Midbrain (tissue), 1 donor: ENCODE measurements at places on chromosomes 6 and 20.
A peak's percentile ranks its signal among the peaks of the same experiment; 100 is the strongest.

GRCh38 chr6:30184417-30185031 is 21.2 kb downstream of the TRIM15 start:
- DNase-seq = no peak

DNA sequence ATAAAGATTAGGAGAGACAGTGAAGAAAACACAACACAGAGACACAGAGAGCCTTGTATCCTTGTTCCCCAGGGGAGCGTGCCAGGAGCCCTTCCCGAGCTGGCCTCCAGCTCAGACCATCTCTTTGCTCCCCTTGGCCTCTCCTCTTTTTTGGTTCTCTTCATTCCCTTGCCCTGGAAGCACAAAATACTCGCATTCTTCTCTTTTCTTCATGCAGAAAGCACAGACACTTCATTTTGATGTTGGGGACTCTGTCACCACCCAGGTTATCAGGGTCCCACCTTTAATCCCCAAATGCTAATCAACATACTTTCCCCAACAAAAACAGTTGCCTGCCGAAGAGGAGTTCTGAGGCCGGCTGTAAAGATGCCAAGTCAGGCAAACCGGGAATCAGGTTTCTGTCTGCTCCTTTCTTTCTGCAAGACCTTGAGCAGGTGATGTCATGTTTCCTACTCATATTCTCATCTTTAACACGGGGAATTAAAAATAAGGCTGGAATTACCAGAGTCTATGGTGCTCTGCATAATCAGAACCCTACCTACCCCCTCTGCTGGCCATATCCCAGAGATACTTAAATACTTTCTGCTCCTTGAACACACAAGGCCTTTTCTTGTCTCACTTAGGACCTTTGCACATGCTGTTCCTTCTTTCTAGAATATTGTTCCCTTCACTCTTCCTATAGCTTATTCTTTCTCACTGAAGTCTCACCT is 21.7 kb downstream of the TGM6 start:
- DNase-seq = no peak

GRCh38 chr6:89873721-89874120 is 20.5 kb upstream of the GJA10 start:
- DNase-seq = no peak

DNA sequence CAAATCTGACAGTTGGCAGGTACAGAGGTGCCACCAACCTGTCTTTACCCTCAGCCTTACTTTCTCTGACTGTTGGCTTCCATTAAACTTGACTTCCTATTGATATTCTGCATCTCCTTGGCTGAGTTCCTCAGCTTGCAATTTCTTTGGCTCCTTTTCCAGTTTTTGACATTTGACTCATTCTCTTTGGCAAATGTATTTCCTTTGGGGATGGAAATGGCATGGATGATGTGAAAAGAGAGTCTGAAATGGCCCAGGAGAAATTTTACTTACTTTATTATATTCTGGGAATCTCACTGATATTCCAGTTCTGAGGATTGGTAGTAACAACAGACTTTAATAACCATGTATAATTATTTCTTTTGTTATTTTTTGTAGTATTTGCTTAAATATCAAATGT is 255.2 kb downstream of the CD109 start:
- DNase-seq = no peak

GRCh38 chr6:18279422-18279821 is 15.1 kb upstream of the DEK start:
- DNase-seq = no peak

GRCh38 chr6:139496654-139497344 is 122.4 kb upstream of the CITED2 start:
- no peak for DNase-seq

DNA sequence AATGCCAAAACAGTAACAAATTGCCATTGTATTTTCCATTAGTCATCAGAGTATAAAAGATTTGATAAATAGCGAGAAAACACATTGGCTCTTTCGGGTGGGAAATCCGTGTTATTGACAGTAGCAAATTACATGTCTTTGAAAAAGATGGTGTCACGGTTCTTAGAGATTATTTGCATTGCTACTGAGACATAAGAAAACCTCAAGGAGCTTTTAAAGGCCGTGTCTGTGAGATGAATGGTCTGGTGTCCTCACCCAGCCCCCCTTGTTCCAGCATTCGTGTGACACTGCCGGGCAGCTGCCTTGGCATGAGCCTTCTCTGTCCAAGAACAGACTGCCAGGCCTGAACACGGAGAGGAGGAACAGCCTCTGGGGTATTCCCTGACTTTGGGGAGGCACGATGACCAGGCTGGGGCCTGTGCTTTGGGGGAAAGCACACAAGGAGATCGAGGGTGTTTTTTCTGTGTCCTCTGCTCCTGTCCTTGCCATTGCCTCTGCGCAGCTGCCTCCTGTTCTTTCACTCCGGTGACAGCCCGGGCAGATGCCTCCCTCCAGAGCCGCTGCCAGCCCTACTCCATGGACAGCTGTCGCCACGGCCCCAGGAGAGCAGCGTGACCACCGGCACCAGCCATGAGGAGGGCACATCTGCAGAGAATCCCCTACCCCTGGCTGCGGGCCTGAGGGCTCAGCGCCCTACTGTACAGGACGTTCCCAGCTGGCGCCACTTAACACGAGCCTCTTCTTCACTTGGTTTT is 167.7 kb upstream of the CDYL start:
- DNase-seq = peak; percentile 80

GRCh38 chr20:35981969-35982368 is 13.6 kb downstream of the CNBD2 start:
- DNase-seq = no peak

GRCh38 chr6:38259736-38260135 is 380.0 kb downstream of the BTBD9 start:
- no peak for DNase-seq

GRCh38 chr20:47501116-47501481 is 588 bp upstream of the NCOA3 start:
- DNase-seq = peak; percentile 56

GRCh38 chr6:25287941-25288340 is 8.8 kb downstream of the CARMIL1 start:
- no peak for DNase-seq

GRCh38 chr20:55269913-55270312 is 735.4 kb downstream of the CBLN4 start:
- DNase-seq = no peak

GRCh38 chr6:105821027-105821426 is 265.1 kb upstream of the PRDM1 start:
- no peak for DNase-seq

DNA sequence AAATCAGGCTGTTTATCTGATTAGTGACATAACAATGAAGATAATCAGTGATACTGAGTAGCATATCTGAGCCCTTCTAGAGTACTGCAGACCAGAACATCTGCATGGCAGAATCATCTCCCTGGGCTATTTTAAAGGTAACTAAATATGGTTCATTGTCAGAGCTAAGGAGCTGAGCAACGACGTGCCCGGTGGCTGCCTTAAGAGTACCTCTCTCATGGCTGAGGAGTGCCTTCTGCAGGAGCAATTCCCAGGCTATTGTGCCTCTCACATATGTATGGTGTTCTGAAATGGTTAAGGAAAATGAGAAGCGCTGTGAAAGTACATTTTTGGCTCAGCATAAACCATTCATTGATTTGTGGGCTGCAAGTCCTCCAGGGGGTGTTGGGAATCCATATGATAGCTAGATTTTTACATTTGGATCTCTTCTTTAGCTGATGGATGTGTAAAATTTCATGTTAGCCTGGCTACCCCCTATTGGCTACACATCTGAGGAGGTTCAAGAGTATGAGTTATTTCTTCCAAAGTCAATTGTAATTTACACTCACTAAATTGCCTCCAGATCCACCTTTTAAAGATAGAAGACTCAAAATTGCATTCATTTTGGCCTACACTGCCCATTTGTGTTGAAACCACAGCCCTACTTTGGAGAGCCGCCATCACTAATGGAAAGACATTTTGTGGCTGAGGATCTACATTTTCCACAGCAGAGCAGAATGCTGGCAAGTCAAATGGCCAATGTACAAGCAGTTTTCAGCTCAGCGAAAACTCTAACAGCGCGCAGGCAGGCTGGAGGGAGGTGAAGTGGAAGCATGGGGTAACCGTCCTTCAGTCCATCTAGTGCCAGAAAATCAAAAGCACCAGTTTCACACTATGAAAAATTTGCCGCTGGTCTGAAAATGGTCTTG is 198.0 kb downstream of the SIM1 start:
- no peak for DNase-seq

DNA sequence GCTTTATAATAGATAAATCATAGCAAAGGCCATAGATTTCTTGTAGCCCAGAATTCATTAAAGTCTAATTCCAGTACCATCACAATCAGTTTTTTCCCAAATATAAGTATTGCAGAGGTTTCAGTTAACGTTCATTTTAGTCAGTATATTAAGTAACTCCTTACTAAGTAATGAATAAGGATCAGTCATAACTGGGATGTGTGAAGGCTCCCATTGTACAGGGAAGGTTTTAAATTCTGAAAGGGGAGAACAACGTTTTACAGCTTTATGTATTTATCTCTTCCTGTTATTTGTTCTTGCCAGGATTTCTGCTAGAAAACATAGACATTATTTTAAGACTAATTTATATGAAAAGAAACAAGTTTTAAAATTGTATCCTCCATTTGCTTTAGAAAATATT is 215.5 kb upstream of the LAMP5 start:
- no peak for DNase-seq

- no peak for DNase-seq
These were observed 241.3 kb downstream of the KCNQ5 start for GRCh38 chr6:72863131-72863530.

DNA sequence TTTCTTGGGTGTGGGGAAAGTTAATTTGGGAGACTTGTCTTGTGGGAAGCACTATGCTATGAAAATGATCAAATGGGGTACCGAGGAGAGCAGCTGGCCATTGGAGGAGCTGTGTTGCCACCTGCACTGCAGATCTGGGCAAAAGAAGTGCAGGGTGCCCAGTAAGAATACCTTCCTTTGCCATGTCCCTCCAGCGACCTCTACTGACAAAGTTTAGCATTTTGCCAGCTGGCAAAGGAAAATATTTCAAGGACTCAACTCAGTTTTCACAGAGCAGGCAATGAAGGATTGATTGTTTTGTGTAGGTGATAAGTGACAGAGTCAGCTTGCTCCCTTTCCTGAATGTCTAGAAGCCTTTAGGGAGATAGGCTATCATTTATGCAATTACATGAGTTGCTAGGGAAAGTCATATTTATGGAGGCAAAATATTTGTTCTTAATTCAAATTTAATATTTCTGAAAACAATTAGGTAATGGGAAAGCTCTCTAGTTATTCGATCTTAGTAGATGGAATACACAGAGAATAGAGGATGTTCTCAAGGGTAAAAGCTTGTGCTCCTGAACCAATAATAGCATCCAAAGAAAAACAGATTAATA is 118.4 kb downstream of the FARS2 start:
- DNase-seq = no peak

DNA sequence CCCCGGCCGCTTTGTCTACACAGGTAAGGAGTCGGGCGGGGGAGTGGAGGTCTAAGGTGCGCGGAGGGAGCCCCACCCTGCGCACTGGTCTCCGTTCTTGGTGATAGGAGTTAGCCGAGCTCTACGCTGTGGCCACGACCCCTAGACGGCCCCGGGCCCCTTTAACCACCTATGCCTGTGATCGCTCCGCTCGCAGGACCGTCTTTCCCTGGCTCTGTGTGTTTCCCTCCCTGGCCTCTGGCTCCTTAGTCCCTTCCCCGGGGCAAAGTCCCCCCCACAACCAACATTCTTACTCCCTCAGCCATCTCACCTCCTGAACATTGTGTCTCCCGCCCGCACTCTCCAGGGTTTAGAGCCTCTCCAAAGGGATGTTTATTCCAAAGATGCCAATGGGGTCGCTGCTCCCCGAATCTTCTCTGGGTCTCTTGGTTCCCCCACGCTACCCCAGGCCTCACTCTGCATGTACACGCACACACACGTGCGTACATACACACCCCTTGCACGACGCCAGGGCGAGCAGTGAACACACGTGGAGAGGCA is 50.4 kb downstream of the CPXM1 start:
- DNase-seq = no peak

GRCh38 chr6:151837223-151837622 is 29.7 kb downstream of the ESR1 start:
- no peak for DNase-seq

DNA sequence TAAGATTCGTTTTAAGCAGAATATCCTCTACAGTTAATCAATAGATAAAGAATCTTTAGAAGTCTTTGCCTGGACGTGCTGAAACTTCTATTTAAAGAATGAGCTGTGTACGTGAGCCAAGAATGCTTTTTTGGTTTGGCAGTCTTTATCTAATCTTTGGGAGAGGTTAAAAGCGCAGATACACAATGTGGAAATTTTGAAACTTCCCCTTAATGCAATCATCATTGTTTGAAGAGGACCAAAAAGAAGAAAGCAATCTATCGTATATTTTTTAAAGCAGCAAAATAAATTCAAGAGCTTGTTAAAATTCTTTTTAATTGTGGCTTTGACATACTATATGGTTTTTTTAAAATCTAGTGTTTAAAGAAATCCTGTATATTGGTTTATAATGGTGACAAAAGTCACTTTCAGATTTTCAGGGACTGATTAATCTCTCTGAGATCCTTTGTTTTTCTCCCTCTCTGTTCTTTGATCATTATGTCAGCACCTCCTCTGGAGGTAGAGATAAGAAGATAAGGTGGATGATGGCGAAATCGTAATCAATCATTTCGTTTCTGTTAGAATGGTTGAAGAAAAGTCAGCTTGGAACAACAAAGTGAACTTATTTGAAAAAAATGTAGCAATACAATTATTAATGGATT is 92.1 kb upstream of the FAM184A start:
- DNase-seq = no peak

- no peak for DNase-seq
These were observed 127.0 kb downstream of the MAFB start for GRCh38 chr20:40562031-40562430.

DNA sequence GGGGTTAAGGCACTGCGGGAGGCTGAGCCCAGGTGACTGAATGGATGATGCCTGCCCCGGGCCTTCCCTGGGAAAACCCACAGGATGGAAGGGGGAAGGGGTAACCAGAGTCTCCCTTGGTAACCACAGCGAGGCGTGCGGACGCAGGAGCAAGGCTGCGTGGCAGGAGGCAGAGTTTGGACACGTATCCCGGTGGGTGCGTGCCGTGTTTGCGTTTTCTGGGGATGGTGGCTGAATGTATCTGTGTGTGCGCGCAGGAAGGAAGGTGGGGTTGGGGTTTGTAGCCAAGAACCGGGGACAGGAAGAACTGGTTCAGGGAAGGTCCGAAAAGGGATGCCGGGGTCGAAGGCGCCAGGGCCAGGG is 1.8 kb downstream of the MDGA1 start:
- DNase-seq = no peak

- DNase-seq = no peak
These were observed 4.3 kb downstream of the PSMG4 start for GRCh38 chr6:3263096-3263495.

GRCh38 chr6:95169775-95170174 is 407.6 kb upstream of the MANEA start:
- no peak for DNase-seq

GRCh38 chr6:71733970-71734899 is 152.1 kb upstream of the RIMS1 start:
- no peak for DNase-seq

GRCh38 chr6:8674126-8674525 is 238.8 kb upstream of the SLC35B3 start:
- DNase-seq = no peak

DNA sequence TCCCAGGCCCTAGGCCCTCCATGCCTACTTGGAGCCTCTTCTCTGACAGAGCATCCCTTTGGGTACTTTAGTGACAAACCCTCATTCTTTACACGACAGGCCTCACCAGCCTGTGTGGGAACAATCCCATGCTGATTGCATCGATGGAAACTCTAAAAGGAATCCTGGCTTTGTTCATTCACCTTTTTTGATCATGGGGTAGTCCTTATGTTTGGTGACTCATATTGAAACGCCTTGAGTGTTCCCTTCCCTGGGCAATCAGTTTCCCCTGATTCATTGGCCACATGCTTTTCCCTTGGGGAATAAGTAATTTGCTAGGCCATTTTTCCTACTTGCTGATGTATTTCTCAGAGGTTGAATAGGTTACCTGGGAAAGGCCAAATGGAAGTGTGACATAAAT is 14.7 kb upstream of the TNFAIP3 start:
- DNase-seq = no peak
